Stimulated activated CD8-positive, alpha-beta memory T cell treated with anti-CD3 and anti-CD28 coated beads, Interleukin-12 subunit alpha, Interleukin-12 subunit beta, amount 100 ng/mL, for 1 hour (primary cell): ENCODE measurements at places on chromosomes 2 and 18.

DNA sequence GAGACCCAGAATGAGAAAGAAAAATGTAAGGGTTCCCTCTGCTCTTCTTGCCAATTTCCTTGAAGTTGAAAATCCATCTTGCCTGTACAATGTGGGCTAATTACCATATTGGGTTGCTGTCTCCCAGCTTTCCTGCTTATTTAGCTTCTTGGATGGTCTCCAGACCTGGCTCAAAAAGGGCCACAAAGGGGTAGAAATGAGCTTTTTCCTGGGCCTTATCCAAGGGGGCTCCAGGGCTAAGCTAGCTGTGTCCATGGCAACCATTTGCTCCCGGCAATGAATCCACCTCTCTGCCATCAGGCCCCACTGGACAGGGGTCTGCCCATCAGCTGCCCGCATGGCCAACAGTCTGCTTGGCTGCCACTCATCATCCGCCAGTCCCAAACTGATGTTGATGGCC is 85.0 kb downstream of the BOD1L2 start:
- no peak for DNase-seq

- DNase-seq, result no peak
Observed at GRCh38 chr18:7901657-7902056, 334.5 kb downstream of the PTPRM start.

DNA sequence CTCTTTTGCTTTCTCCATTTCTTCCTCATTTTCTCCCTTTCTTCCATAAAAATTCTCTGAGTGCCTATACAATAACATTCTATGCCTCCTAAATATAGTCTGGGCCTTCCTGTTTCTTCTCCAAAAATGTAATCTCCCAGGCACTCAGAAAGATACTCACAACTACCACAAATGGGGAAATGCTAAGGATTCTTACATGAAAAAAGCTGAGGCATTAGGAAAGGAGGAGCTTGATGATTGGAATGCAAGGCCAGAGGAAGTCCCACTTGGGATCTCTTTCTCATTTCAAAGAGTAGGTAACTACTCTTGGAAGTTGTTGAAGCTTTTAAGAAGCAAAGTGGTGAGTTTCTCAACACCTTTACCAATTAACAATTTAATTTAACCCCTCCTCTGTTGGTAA is 3.4 kb downstream of the VSNL1 start:
- DNase-seq, result no peak

DNA sequence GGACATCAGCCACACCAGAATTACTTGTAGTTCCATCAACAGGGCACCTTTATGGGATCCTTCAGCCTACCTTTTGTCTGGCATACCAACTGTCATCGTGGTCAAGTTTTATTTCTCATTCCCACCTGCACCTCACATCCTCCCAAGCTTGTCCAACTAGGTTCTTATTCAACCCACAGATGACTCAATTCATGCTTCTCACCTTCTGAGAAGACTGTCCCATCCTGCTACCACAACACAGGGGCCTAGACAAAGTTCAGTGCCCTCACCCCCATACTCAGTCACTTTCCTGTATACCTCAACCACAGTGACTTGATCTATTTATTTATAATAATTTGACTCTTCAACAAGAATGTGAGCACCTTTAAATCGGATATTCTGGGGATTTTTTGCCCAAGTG is 114.4 kb upstream of the ACVR1C start:
- no peak for DNase-seq

GRCh38 chr2:222747526-222748160 is 76.2 kb downstream of the MOGAT1 start:
- DNase-seq, result no peak

- no peak for DNase-seq
Observed at GRCh38 chr2:12818416-12819102, 101.8 kb downstream of the TRIB2 start.

GRCh38 chr2:74555610-74556103 is 1.1 kb downstream of the DOK1 start:
- DNase-seq, result no peak

- DNase-seq, result no peak
Observed at GRCh38 chr2:17816396-17817245, at the start of gene MSGN1. TSS of gene MSGN1 (plus strand) at chr2:17816460. CDS start at chr2:17816519, 59 bp downstream.

DNA sequence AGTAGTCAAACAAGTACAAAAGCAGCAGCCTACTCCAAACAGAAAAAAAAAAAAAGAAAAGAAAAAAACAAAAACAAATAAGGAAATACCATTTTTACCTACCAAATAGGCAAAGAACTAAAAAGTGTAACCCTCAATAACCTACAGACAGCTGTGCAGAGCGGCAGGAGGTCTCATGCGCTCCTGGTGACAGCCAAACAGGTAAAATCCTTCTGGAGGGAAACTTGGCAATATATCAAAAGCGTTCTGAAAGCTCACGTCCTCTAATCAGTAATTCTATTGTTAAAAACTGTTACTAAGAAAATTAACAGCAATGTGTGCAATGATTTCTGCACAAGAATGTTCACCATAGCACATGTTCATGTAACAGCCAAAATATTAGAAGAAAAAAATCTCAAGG is 105.6 kb downstream of the AFF3 start:
- no peak for DNase-seq

GRCh38 chr2:127662937-127663565 is 12.3 kb downstream of the LIMS2 start:
- no peak for DNase-seq

- no peak for DNase-seq
Observed at GRCh38 chr18:53918091-53918490, 306.4 kb downstream of the MBD2 start.

DNA sequence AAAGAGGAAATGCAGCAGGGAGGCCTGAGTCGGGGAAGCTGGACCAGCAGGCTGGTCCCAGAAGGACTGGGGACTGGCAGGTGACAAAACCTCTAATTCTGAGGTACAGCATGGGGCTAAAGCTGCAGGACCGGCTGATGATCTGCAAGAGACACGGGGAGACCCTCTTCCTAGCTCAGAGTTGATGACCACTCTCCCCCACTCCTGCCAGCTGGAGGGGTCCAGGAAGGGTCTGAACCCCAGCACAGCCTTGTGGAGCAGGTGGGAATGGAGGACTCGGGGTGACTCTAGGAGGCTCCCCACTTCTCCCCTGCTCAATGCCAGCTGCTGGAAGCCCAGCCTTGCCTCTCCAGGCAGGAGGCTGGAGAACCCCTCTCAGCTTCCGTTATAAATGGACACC is 67.7 kb downstream of the TWIST2 start:
- DNase-seq, result no peak

DNA sequence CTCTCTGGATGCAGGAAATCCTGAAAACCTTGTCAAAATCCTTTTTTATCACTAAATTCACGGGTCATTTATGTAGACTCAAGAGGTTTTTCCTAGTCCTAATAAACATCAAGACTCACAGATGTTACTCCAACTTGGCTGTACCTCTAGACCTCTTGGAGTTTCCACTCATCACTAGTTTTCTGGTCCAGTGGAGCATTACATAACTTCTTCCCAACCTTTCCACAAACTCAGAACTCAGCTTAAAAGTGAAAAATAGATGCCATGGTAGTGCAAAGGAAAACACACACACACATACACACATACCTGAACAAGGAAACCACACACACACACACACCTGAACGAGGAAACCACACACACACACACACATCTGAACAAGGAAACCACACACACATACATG is 807.2 kb downstream of the LRP1B start:
- DNase-seq, result no peak

DNA sequence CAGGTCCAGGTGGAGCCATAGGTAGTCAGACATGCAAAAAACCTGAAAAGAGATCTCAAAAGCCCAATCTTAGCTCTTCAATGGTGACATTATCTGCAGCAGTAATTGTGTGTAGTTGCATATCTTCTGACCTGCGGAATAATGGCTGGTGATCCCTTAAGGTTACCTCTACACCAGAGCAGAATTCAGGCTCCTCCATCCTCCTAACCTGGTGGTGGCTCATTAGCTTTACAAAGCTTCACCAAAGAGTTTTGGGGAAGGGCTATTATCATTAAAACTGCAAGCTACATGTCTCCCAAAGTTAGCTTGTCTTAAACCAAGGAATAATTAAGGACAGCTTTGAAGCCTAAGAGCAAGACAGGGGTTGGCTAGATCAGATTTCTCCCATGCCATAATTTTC is 42.6 kb upstream of the CHST9 start:
- DNase-seq, result no peak

DNA sequence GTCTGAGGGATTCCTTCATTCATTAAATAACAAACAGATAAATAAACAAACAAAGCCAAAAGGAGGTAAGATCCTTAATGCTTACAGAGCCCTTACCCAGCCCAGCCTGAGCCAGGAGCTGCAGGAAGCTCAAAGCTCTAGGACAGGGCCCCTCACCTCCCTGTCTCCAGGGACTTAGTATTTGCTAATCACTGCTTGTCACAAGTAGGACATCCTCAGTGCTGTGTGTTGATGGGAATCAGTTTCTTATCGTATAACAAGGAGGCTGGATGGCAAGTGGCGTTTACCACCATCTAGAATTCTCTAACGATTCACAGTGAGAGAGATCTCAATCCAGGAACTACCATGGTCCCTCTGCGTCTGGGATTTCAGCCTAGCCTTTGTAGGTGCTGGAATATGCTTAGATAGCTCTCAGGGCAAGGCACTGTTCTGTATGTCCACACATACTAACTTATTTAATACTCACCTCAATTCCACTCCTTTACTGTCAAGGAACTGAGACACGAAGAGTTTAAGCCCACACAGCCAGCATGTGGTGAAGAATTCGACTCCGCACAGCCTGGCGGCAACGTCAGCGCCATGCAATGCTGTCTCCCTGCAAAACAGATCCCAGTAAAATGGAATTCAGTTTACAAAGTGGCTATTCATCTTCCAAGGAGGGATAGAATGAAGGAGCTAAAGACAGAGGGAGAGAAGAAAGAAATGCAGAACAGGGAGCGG is 164.8 kb downstream of the MYCN start:
- no peak for DNase-seq

DNA sequence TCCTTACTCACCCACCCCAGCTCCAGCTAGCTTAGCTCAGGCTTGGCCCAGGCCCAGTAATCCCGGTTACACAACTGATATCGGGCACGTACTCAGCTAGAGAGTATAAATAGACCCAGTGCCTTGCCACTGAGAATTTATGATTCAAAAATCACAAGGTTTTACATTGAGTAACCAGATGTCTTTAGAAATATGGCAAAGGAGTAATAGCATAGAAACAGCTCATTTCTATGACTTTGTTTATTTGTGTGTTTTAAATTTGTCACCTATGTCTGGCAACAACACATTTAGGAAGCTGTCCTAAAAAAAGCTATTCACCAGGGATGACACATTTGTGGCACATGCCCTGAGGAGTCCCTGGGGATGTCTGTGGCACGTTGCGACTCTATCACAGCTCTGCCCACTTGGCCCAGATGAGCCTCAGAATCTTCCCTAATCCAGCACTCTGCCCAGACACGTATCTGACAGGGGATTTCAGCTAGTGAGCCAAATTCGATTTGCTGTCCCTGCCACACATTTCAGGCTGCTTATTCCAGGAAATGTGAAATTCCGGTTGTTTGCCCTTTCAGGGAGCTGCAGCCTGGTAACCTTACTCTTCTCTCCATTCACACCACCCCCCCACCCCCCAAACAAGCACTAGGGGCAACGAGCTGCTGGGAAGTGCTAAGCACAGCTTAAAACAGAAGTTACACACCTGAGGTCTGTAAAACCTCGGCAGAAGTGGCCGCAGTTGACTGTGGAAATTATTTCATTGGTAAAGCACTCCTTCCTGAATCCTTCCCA is 85.4 kb upstream of the ZCCHC2 start:
- DNase-seq, result no peak

DNA sequence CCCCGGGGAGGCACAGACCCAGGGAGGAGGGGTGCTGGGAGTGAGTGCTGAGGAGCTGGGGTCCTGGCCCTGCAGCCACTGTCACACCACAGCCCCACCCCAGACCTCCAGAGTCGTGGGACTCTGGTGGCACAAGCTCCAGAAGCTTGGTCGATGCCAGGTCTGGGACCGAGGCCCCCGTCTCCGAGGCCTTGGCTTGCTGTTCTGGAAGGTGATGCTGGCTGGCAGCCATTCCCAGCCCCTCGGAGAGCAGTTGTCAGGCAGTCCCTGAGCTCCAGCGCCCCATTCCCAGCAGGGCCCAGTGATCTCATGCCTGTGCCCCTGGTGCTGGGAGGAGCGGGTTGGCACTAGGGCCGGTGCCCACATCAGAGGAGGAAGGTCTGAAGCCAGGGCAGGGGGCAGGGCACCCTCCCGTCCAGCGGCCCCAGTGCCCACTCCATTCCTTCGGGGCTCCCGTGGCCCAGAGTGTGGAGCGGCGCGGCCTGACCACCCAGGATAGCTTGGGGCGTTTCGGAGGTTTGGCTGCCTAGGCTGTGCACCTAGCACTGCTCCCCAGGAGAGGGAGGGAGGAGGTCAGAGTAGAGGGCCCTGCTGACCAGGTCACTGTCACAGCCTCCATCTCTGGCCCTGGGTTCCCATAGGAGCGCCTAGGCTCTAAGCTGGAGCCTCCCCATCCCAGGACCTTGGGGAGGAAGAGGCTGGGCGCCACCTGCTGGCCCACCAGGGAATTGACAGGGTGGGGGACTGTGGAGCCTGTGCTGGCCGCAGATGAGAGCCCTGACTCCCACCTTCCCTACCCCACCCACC is 16.8 kb upstream of the ALPI start:
- peak; percentile 20 for DNase-seq

GRCh38 chr2:52880872-52881271 is 886.7 kb upstream of the CHAC2 start:
- no peak for DNase-seq

- no peak for DNase-seq
Observed at GRCh38 chr2:58045580-58046334, 849 bp upstream of the VRK2 start.

DNA sequence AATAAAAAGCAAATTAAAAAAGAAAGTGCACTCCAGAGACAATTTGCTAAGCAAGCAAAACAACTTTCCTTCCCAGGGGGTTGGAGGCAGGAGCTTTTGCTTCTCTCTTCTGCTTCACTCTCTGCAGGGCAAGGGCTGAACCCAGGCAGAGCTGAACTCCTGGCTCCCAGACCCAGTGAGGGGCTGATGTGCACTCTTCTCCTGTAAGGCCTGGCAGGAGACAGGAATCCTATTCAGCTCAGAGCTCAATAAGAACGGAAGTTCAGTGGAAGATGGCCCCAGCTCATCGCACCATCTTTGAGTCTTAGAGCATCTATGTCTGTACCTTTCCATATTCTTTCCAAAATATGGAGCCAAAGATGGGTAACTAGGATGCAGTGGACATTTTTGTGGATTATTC is 29.1 kb downstream of the CIB4 start:
- DNase-seq, result no peak

DNA sequence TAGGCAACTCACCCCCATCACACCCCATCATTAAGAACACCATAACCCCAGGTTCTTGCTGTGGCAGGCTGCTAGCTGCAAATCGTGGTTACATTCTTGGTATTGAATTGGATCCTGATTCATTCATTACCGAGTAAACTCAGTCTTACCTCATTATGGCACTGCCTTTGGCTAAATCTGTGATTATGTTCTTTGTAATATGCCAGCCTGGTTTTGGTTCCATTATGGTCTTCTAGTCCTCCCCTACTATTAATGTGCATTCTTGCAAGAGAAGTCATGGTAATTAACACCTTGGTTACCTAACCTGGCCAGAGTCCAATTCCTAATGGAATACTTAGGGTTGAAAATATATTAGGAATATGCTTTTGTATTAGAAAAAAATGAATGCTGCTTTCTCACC is 258.9 kb upstream of the APCDD1 start:
- DNase-seq, result no peak
